ENCODE measurements at places on chromosomes 2 and 18.

DNA sequence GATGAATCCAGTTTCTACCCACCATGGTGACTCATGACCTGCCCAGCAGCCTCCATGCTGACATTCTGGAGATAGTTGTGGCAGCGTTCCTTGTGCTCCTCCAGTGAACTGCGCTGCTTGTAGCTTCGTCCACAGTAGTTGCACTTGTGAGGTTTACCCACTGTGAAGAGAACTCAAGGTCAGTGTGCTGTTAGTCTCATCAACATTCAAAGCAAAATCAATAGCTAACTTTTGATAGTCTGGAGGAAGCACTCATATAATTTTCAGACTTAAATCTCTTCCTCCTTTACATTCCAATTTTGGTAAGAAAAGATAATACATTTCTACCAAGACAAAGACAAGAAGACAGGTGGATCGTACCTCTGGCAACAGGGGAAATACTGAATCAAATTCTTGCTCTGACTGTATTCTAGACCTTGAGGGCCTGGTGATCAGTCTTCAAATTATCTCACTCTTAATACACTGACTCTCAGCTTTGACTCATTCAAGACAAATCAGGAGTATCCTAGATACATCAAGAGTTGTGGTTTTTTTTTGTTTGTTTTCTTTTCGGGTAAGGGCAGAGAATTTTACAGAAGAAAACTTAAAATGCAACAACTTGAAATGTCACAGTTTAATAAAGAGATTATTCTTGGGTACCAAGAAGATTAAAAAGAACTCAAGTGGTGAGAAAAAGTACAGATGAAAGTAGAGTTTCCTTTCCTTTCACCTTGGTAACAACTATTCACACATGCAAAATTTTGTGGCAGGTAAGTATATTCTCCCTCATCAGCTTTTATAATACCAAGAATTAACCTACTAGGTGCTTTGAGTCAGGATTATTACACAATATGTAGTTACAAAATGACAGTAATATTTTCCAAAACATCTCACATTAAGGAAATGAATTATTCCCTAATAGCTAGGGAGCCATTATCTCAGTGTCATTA is 129.2 kb downstream of the IKZF2 start:
- ATAC-seq: peak; percentile 78

- no peak for ATAC-seq
Measured at GRCh38 chr2:96197546-96198255, 10.9 kb downstream of the STARD7 start.

DNA sequence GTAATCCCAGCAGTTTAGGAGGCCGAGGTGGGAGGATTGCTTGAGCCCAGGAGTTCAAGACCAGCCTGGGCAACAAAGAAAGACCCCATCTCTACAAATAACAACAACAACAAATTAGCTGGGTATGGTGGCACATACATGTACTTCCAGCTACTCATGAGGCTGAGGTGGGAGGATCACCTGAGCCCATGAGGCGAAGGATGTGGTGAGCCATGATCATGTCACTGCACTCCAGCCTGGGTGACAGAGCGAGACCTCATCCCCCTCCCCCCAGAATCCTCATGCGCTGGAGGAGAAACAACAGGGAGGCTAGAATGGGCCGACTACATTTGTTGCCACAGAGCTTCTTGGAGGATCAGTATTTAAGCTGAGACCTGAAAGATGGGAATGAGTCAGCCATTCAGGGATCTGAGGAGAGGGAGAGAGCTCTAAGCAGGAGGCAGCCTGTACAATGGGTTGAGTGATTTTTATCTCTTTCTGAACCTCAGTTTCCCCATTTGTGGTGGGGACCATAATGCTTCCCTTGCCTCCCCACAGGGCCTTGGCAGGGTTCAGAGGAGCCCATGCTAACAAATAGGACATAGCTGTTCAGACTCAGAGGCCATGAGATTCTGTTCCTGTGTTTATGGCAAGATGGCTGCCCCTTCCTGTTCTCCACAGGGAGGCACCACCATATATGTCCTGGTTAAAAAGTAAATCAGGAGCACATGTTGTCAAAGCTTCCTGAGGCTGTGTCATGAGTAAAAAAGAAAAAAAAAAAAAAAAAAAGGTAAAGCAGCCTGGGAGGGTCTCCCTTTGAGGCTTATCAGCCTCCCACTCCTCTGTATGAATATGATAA is 131.4 kb upstream of the HAAO start:
- no peak for ATAC-seq

GRCh38 chr2:138424436-138425140 is 77.0 kb upstream of the SPOPL start:
- ATAC-seq: no peak

GRCh38 chr2:217438821-217439220 is 564.0 kb downstream of the TNS1 start:
- ATAC-seq: peak; percentile 70

DNA sequence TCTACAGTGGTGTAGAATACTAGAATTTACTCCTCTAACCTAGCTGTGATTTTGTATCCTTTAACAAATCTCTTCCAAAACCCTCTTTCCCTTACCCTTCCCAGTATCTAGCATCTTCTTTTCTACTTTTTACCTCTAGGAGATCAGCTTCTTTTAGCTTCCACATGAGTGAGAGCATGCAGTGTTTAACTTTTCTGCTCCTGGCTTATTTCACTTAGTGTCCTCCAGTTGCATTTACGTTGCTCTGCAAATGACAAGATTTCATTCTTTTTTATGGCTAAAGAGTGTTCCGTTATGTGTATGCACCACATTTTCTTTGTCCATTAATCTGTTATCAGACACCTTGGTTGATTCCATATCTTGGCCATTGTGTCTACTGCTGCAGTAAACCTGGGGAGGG is 228.5 kb downstream of the PRKCE start:
- ATAC-seq: no peak

- peak; percentile 44 for ATAC-seq
Measured at GRCh38 chr2:133975676-133976428, 278.0 kb upstream of the MGAT5 start.

DNA sequence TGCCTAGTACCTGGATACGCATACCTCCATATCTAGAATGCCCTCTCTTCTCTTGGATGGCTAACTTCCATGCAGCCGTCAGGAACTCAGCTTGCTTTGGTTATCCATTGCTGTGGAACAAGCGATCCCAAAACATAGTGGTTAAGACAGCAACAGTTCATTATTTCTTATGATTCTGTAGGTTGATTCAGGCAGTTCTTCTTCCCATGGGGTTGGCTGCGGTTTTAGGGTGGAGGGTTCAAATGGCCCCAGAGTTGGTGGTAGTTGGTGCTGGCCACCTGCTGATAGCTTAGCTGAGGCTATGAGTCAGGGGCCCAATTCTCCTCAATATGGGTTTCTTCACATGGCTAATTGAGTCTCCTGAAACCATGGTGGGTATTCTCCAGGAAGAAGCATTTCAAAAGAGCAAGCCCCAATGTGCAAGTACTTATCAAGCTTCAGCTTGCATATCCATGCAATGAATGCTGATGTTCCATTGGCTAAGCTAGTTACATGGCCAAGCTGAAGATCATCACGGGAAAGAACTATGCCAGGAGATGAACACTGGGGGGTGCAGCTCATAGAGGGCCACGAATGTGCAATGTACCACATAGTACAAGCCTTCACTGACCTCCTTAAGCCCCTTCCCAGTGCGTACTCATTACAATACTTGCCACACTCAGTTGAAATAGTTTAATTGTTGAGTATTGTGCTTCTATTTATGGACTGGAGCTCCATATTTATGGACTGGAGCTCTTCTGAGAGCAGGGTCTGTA is 10.0 kb upstream of the RHOB start:
- ATAC-seq: no peak

DNA sequence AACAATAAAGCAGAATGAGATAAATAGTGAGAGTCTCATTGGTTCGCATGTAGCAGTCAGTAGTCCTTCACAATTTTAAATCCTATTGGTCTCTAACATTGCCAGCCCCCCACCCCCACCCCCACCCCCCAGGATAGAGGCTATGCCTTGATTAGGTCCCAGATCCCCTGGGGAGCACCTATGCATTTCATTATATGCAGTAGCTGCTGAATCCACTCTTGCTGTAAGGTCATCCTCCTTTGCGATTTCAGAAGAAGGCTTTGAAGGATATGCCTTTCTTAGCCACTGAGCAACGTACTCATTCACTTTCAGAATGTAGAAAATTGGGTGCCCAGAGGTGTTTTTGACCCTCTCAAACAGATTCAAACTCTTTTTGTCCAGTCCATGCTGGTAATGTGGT is 382.8 kb upstream of the GALNT5 start:
- no peak for ATAC-seq

- ATAC-seq: no peak
Measured at GRCh38 chr2:23595601-23596251, 210.7 kb downstream of the KLHL29 start.

DNA sequence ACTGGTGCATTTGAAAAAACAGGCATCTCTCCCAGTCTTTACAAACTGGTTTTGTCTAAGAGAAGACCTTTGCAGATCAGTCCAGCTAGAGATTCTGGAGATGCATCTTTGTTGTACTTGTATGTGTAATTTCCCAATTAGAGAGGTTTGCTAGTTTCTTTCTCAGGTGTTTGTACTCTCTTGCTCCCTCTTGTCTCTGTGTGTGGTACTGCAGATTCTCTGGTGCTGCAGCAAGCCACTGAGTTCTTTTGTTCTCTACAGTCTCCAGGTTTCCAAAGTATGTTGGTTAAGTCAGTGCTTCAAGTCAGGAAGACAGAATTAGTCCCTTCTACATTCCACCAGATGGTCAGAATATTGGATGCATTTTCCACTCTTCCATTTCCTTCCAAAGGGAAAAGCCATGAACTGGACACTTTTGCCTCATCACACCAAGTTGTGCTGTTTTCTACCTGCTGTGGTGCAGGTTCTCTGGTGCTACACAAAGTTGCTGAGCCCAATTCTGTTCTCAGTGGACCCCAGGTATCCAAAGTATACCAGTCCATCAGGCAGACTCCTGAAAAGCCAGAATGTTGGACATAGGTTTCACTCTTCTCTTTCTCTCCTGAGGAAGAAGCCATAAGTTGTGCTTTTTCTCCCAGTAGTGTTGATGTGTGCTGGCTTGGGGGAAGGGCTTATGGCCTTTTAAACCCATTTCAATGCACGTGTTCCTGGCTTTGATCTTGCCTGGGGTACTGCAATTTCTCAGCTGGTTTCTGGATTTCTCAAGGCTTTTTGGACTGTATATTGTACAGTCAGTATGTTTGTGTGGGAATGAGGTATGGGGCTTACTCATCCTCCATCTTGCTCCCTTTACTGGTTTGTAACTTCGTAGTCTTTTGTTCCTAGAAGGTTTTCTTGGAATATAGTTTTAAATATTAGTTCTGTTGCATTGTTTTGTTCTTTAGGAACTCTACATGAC is 29.8 kb downstream of the EPC2 start:
- ATAC-seq: peak; percentile 41

GRCh38 chr2:138853761-138854160 is 73.6 kb upstream of the NXPH2 start:
- no peak for ATAC-seq

GRCh38 chr18:6624661-6625311 is 104.7 kb upstream of the ARHGAP28 start:
- no peak for ATAC-seq

GRCh38 chr18:48161911-48162698 is 231.6 kb upstream of the SMAD2 start:
- peak; percentile 53 for ATAC-seq

GRCh38 chr2:238438856-238439849 is 12.4 kb downstream of the ASB1 start:
- ATAC-seq: no peak

GRCh38 chr2:47652061-47652690 is 130.8 kb upstream of the MSH6 start:
- ATAC-seq: no peak

DNA sequence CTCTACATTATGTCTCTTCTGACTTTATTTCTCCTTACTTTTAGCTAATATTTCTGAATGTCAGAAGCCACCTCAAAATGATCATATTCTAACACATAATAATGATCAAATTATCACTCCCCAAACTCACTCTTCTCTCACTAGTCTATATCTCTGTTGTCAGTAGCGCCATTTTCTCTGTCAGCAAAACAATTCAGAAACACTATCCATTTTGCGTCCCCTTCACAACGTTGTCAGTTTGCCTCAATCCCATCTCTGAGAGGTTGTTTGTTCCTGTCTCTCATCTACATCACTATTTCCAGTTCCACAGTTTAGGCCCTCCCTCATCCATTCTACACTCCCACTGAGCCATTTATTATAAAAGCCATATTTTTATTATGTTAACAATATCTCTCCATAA is 1376.3 kb upstream of the ACVR2A start:
- no peak for ATAC-seq

- no peak for ATAC-seq
Measured at GRCh38 chr2:205770577-205770976, 88.3 kb downstream of the NRP2 start.

DNA sequence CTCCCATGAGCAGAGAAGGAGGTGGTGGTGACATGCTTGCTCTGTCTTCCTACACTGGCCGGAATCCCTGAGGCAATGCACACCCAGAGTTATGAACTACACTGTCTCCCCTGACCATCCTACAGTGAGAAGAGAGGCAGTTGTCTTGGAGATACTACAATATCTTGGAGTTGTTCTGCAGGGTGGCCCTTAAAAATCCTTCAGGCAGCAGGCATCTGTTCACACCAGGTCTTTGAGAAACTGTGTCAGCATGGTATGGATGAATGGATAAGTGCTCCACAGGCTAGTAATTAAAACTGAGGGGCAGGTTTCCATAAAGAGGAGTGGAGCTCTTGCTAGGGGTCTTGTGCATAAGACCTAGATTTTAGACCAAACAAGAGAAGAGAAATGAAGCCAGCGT is 223.7 kb upstream of the COPS8 start:
- no peak for ATAC-seq

GRCh38 chr2:164694275-164694695 is 73.0 kb upstream of the GRB14 start:
- no peak for ATAC-seq

GRCh38 chr2:217064234-217065011 is 204.6 kb upstream of the TNP1 start:
- no peak for ATAC-seq

DNA sequence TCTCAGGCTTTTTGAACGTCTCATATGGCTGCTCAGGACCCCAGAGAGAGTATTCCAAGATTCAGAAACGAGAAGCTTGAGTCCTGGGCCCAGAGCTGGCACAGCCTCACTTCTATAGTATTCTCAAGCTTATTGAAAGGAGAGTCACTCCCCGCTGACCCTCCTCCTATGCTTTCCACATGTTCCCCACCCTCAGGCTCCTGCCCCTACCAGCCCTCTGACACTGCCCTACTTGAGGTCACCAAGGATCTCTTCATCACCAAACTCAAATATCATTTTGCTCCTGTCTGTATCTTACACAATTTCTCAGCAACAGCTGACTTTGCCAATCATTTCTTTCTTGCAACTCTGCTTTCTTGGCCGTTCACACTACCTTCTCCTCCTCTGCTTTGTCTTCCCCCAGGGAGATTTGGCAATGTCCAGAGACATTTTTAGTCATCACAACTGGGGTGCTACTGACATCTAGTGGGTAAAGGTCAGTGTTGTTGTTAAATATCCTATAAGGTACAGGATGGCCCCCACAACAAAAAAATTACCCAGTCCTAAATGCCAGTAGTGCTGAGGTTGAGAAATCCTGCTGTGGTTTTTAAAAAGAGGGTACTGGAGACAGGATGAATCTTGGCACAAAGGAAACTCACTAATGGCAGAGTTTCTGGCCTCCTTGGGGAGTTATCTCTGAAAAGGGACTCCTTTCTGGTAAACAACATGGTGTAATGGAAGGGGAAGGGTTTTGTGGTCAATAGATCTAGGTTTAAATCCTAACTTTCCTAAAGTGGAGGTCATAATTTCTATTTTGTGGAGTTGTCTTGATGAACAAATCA is 26.9 kb upstream of the INSIG2 start:
- ATAC-seq: peak; percentile 59

- no peak for ATAC-seq
Measured at GRCh38 chr2:10839813-10840212, 27.2 kb upstream of the PDIA6 start.

- ATAC-seq: no peak
Measured at GRCh38 chr2:204771721-204772120, 226.4 kb downstream of the PARD3B start.
